Astrocyte (in vitro differentiated cells and primary cell): ENCODE measurements at places on chromosomes 3 and 15.

- no peak for DNase-seq
These were observed 27.0 kb upstream of the HHATL start for GRCh38 chr3:42729404-42730145.

GRCh38 chr3:123611082-123611481 is 26.2 kb upstream of the HACD2 start:
- DNase-seq, result no peak

GRCh38 chr3:191051037-191051436 is 148.0 kb upstream of the OSTN start:
- peak; percentile 15 for DNase-seq

DNA sequence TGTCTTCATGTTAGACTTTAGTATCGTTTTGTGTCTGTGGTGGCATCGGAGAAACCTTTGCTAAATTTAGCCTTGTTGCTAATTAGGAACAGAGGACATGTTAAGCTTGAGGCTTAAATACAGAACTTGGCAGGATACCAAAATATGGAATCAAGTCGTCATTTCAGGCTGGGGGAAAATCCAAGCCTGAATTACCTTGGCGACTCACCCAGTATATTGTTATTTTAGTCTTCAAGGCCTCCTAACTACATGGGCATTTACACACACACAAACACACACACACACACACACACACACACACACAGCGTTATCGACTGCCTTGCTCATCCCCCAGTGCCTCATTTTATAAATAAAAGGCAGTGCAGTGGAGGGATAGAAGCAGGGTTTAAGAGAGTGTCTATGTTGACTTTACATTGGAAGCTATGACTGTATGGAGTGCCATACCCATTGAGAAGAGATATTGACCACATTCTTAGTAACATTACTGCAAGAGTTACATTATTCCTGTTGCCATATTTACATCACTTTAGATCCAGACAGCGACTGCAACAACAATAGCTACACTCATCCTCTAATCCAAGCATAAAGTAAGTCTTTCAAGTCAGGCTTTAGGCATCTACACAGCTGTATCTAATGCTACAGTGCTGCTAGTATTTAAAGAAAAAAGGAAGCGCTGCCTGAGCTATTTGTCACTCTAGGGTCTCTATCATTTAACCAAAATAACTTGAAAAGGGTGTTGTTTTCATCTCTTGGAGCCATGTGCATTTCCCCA is 210.8 kb upstream of the SEMA6D start:
- DNase-seq, result peak; percentile 25

DNA sequence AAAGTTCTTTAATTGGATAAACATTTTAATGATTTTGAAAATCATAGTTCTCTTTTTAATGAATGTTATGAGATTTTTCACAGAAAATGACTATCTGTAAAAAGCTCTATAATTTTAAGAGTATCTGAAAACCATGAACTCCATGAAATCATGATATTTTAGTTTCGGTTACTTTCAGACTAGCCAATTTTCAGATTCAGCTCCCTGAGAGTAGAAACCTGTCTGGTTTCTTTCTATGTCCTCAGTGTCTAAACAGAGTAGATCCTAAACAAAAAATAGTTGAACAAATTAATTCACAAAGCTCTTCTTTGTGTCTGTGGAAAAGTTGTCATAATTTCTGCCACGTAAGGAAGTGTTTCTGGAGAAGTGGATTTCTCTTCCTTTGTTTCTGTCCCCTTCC is 1247.7 kb downstream of the NSUN3 start:
- DNase-seq, result no peak

GRCh38 chr3:58164199-58164879 is 46.4 kb downstream of the DNASE1L3 start:
- DNase-seq, result peak; percentile 75

DNA sequence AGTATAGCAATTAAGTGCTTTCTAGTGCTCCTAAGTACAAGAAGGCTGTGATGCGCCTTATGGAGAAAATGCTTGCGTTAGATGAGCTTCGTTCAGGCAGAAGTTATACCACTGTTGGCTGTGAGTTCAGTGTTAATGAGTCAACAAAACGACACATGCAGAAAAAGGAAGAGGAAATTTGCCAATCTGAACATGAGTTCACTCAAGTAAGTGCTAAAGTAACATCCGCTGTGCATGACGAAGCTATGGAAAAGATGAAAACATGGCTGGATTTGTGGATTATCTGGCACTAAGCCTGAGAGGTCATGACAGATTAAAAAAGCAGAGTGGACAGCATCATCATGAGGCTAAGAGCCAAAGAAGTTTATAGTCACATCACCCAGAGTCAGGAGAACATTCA is 36.9 kb downstream of the SH3BP5 start:
- peak; percentile 95 for DNase-seq

GRCh38 chr3:124770336-124771082 is 40.3 kb downstream of the UMPS start:
- DNase-seq, result no peak

DNA sequence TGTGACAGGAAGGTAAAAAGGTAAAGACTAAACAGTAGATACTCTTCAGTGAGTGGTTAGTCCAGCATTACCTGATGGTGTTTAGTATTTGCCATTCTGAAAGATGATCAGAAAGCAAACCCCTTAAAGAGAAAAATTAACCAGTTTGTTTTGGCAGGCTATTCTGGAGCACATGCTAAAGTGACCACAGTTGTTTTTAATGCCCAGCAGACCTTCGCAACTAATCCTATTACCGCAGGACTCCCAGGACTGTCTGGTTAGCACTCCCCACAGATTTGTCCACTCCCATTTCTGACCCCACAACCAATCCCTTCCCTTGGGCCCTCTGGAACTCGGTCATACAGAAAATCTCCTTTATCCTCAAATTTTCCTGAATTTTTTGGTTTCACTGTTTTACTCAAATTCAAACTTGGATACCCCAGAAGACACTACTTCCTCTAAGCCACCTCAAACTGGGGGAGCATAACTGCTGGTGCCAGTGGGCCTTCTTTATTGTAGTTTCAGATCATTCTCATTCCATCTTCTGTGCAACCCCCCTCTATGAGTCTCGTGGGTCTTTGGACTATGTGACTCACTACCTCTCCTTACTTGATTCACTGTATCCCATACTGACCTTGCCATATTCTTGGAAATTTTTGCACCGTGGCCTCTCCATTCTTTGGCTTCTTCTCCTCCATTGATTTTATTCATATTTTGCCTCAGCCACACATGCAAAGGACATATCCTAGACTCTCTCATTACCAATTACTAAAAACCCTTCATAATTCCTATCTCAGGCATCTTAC is 104.4 kb downstream of the RBMS3 start:
- peak; percentile 74 for DNase-seq

GRCh38 chr3:196706327-196706726 is 5.7 kb downstream of the CEP19 start:
- DNase-seq, result no peak

DNA sequence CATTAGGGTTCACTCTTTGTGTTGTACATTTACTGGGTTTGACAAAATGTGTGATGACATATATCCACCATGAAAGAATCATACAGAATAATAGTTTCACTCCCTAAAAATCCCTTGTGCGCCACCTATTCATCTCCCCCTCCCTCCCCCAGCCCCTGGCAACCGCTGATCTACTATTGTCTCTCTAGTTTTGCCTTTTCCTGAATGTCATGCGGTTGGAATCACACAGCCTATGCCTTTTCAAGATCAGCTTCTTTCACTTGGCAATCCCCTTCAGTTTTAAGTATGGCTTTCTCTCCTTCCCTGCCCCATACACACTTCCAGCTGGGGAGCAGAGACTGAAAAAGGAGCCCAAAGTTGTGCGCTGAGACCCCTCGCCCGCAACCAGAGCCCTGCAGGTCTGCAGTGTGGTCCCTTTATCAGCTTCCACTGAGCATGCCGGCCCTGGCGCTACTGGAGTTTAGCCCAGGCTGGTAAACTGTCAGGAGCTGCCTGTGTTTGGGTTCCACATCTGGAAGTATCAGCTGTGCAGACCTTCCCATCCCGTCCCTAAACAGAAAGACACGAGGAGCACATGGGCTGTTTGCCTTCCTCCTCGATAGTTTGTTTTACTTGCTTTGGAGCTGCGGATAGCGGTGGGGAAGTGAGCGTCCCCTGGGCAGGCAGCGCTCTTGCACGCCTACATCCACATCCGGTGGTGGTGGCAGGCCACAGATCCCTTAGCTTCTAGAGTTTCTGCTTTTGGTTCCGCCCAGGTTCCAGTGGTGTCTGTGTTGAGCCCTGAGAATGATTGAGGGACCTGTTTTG is 12.3 kb downstream of the BOC start:
- DNase-seq, result no peak

DNA sequence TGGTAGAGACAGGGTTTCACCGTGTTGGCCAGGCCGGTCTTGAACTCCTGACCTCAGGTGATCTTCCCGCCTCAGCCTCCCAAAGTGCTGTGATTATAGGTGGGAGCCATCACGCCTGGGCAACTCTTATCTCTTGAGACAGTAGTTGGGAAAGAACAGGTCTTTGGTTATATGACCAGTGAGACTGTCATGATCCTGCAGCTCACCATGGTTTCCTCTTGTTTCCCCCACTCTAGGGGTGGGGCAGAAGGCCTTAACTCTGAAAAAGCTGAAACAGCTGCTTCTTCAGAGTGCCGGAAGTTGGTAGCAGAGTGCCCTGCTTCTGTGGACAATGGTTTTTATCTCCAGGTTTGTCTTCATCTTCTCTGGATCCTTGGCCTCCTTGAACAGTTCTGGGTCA is 4.7 kb upstream of the TYRO3 start:
- no peak for DNase-seq

DNA sequence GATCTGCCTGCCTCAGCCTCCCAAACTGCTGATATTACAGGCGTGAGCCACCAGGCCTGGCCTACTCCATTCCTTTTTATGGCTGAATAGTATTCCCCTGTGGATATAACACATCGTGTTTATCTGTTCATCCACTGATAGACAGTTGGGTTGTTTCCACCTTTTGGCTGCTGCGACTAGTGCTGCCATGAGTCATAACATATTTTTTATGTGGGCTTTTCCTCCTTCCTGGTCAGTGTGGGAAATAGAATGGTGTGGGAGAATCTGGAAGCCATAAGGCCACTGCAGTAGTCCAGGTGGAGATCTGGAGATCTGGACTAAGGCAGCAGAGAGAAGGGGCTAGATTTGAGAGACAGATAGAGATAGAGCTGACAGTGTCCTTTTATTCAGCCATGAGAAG is 16.2 kb downstream of the LCMT2 start:
- no peak for DNase-seq

DNA sequence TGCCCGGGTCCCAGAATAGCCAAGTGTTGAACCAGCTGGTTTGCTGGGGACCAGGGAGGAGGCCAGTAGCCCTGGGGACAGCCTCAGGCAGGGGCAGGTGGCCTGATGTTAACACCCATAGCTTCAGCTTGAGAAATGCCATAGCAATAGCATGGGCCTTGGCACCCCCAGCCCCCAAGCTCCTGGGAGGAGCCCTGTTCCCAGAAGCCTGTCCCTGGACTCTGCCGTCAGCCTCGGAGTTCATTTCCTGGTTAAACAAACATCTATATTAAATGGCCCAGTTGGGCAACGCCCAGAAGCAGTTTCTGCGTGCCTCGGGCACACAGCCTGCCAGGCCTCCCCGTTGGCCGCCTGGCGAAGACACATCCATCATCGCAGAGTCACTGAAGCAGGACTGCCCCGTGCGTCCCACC is 58.2 kb downstream of the FGD5 start:
- peak; percentile 6 for DNase-seq

GRCh38 chr3:45746777-45747622 is 49.3 kb downstream of the SLC6A20 start:
- no peak for DNase-seq

GRCh38 chr3:186959029-186959624 is 28.8 kb downstream of the ST6GAL1 start:
- no peak for DNase-seq

GRCh38 chr15:95290176-95290974 is 1040.1 kb upstream of the NR2F2 start:
- peak; percentile 49 for DNase-seq

GRCh38 chr3:194503081-194503531 is 16.3 kb upstream of the ATP13A3 start:
- DNase-seq, result no peak

GRCh38 chr3:11774296-11774877 is 72.3 kb downstream of the TAMM41 start:
- DNase-seq, result no peak

DNA sequence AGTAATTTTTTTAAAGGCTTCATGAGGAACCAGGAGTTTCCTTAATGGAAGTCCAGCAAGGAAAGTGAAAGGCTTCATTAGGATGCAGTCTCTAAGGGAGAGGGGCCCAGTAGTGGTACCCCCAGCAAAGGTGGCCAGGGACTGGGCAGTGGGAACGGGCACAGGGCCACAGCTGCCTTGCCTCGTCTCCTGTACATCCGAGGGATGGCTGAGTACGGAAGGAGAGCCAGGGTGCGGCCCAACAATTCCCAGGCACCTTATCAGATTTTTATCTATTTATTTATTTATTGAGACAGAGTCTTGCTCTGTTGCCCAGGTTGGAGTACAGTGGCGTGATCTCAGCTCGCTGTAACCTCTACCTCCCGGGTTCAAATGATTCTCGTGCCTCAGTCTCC is 14.5 kb downstream of the SEMA3G start:
- DNase-seq, result no peak

DNA sequence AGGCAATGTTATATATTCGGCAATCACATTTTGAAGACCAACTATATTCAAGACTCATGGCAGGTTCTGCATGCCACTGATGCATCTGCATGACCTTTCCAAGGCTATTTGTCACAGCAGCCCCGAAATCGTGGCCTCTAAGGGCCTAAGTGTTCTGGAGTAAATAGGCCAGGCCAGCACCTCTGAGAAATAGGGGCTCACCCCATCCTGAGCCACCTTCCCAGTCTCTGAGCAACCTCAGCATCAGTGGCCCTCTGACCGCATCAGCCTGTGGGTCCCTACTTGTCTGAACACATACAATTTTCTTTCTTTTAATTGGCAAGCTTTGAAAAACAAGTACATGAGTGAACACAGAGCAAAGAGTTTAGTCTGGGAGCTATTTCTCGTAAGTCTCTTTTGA is 45.9 kb upstream of the THBS1 start:
- DNase-seq, result no peak

GRCh38 chr15:25089577-25089976 is 134.8 kb downstream of the SNRPN start:
- DNase-seq, result no peak

DNA sequence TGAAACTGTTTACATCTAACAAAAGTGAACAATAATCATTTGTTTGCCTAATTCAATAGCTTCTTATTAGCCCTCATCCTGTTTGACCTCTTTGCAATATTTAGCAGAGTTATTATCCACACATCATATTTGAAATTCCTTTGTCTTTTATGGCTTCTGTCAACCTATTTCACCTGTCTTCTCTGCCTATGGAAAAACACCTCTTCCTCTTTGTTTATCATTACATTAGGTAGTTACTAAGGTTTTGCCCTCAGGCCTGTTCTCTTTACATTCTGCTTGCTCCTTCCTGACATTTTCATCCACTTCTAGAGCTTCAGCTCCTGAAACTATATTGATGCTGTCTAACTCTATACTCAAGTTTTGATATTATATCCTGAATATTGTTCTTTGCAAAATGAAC is 183.0 kb downstream of the SUCNR1 start:
- DNase-seq, result no peak

DNA sequence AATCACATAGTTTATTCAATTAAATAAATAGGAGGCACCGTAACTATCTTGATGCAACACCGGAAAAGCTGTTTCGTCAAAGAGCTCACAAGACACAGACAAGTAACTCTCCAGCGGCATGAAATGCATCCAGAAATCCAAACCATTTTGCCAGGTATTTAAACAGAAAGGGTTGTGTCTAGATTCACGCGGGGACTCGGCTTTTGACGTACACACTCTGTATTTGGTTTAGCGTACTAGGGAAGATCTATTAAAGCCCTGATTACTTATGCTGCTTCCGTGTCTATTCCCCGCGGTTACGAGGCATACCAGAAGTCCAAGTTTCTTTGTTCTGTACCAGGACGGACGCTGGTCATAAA is 718 bp downstream of the BNIP2 start:
- peak; percentile 67 for DNase-seq

GRCh38 chr3:156681002-156681401 is 6.6 kb downstream of the TIPARP start:
- peak; percentile 95 for DNase-seq
